ENCODE measurements at places on chromosomes 3 and 15.

DNA sequence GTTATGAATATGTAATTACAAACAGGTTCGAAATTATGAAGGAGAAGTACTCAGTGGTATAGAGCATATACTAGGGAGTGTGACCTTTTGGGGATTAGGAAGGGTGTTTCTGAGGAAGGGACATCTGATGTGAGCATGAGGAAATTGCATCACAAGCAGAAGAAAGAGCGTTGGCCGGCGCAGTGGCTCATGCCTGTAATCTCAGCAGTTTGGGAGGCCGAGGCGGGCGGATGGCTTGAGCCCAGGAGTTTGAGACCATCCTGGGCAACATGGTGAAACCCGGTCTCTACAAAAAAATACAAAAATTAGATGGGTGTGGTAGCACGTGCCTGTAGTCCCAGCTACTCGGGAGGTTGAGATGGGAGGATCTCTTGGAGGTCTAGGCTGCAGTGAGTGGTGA, 6.9 kb downstream of the CMTM7 start:
- no peak for DNase-seq

- no peak for DNase-seq
These were observed 9.6 kb downstream of the CLPX start for GRCh38 chr15:65175511-65175910.

GRCh38 chr15:65275728-65276126, 11.0 kb downstream of the PARP16 start:
- no peak for DNase-seq

GRCh38 chr3:195258449-195259153, 12.4 kb downstream of the XXYLT1 start:
- DNase-seq: no peak

DNA sequence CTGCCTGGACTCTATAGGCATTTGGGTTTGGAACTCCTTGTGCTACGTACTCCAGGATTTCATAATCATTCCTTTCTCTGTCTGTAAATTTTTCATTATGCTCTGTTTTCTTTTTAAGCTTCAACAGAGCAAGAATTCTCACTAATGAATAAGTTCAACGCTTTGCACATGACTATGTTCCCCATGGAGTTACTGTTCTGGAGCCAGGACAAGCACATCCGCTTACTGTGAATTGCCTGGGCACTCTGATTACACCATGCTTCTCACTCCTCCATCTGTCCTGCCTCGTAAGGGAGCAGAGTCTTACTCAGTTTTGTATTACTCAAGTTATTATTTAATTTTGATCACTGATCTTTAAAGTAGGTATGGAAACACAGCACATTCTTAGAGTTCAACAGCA, 472.7 kb downstream of the RAP2B start:
- no peak for DNase-seq

GRCh38 chr3:141150081-141150830, 81.4 kb upstream of the PXYLP1 start:
- no peak for DNase-seq

DNA sequence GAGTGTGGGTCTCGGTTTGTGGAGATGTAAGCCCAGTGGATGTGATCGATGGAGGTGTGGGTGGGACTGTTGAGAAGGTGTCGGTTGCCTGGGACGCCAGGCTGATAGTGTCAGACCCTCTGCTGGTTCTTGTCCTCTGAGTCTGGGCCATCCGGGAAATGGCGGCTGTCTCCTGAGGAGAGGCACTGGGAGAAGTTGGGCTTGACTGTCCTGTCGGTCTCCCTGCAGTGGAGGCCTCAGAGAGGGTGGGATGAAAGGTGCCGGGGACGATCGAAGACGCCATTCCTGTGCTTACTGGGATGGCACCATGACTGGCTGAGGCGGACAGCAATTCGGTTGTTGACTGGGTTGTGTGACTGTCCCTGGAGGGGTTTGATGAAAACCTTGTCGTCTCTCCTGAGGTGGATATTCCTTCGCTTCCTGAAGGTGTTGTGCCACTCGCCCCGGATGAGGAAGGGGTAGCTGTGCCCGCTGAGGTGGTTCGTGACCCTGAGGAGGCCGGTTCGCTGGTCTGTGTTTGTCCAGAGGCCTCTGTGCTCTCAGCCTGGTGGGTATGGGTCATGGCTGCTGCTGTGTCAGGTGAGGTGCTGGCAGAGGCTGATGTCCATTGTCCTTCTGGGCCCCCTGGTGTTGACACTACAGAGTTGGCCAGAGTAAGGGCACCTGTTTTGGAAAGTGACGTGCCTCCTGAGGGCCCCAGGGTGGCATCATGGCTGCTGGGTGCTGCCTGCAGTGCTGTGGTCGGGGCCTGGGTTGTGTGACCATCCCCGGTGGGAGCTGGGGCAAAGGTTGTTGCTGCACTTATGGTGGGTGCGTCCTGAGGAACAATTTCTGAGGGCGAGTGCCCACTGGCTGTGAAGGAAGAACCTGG, 22.8 kb downstream of the MUC4 start:
- DNase-seq: no peak

DNA sequence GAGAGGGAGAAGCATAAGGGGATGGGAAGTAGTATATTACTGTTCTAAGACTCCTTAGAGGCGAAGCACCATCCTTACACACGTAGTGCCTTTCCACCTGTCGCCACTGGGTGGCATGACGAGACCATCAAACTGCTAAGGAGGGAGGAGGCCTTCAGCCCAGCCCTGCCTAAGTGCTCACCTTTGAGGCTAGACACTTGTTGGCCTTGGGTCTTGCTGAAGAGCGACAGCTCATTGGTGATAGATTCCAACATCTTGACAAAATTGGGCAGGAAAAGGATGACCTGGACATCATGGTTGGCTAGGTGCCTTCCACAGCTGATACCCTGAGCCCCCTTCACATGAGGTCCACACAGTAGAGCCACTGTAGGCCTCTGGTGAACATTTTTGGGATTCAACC, 19.6 kb downstream of the CLK3 start:
- peak; percentile 86 for DNase-seq

DNA sequence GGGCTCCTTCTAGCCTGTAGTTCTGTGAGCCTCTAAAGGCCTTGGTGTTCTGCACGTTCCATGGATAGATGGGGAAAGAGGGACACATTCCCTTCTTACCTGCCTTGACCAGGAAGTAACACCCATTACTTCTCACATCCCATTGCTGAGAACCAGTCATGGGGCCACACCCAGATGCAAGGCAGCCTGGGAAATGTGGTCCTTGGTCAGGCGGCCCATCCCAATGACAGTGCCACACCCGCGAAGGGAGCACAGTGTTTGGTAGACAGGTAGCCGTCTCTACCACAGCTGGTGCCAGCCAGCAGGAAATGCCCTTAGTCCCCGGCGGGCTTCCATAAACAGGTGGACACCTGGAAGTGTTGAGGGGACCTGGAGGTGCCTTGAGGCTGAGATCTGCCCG, 23.2 kb upstream of the LCTL start:
- DNase-seq: no peak

GRCh38 chr3:178454726-178455125, 81.5 kb upstream of the KCNMB2 start:
- DNase-seq: no peak
